ENCODE measurements at places on chromosomes 7 and 10. TPM values are rescaled to one million over a fixed set of nuclear protein-coding genes. Genes with fewer than 3 reads are reported as not detected.

- DNase-seq: peak; percentile 96
Measured at GRCh38 chr7:38169847-38170246, 8.2 kb upstream of the STARD3NL start.

GRCh38 chr10:95353123-95353522 is 62.3 kb upstream of the PDLIM1 start:
- DNase-seq: no peak

The GDF10 gene
- total RNA-seq: not detected

GRCh38 chr7:49911909-49912308 is 138.5 kb downstream of the VWC2 start:
- no peak for DNase-seq

DNA sequence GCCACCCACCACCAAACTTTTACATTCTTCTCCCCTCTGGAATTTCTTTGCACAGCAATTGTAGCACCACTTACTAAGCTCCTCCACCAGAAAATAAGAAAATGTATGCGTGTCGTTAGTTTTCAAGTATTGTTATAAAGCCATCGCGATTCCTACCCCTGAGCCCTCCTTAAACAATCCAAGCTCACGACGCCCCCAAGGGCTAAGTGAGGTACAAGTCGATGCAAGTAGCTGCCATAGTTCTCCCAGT is 1.3 kb downstream of the FRAT2 start:
- peak; percentile 58 for DNase-seq

The LRIT1 gene
- total RNA-seq: 0.11 TPM

The OR9A2 gene
- total RNA-seq: not detected

The CTAGE6 gene
- 0.08 TPM for total RNA-seq

DNA sequence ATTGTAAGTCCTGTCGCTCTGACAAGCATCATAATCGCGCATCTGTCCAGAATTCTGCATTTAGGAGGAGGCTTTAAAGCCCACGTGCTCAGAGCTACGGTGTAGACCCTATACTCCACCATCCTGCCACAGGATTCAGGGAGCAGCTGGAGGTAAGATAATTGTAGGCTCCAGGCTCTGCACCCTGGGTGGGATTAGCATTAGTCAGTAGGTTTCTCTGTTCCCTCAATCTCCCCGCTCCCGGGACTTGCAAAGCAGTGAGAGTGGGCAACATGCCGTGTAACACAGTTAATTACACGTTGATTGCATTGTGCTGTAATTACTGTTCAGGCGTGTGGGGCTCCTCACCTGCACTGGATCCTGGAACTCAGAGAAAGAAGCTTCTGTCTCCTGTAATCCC is 89.3 kb upstream of the CUX1 start:
- no peak for DNase-seq

GRCh38 chr10:23073527-23073926 is 21.9 kb upstream of the MSRB2 start:
- DNase-seq: peak; percentile 74

- DNase-seq: no peak
Measured at GRCh38 chr7:155210356-155210755, 87.3 kb upstream of the INSIG1 start.

DNA sequence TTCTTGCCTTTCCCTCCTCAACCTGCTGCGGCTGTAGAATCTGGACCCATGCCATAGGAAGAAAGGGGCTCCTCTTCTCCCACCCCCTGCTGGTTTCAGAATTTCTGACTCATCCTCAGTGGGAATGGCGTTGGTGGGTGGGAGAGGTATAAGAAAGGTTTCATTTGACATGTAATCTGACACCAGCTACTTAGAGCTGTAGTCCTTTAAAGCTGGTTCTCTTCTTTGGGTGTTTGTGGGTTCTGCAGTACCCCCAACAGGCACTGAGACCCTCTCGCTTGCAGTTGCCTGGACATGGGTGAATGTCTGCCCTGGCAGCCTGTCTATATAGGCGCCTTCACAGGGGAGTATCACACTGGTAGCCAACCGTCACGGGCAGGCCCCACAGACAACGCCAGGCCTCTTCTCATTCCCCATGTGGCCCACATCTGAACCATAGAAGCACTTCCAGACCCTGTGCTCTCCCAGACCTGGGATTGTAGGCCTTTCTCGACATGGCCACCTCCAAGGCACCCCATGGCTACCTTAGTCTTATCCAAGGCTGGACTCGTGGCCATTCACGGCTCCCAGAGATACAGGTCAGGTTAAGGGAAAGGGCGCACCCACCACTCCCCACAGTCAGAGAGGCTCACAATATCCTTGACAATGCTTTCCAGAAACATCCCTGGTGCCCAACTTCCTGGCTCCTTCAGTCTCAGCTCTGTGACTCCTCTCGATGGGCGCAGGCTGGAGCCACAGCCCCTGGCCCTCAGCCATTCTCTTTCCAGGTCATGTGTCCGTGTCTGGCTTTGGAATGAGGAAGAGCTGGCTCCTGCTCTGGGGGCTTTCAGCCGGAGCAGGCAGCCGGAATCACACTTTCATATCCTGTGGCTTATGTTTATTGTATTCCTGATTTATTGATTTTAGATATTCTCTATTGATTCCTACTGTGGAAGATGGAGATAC is 17.5 kb downstream of the ZNF862 start:
- peak; percentile 77 for DNase-seq

The LIPM gene
- not detected for total RNA-seq

The GBF1 gene
- total RNA-seq: 62.8 TPM

DNA sequence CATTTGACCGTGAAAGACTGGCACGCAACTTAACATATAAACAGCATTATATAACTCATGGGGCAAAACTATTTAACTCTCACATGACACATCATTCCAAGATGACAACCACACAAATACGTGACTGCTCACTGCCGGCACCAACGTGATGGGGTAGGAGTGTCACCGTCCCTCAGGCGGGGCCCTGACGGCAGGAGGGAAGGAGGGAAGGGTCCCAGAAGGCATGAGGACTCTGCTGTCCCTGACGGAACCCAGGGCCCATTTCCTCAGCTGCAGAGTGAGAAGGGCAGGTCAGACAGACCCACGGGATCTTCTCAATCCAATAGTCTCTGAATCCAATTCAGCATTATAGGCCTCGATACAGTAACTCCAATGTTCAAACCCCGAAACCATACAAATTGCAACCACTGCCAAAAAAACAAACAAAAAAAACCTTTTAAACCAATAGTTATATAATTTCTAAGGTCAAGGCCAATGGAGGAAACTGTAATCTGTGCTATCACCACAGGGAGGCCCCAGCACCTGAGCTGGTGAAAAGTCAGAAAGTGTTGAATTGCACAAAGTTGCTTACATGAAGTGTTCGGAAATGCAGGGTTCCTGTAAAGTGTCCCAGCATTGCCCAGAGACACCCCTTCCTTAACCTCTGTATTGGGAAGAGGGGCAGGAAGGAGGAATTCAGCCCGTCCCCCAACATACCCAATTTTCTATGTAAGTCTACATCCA is 137.4 kb downstream of the TNS3 start:
- DNase-seq: peak; percentile 50

DNA sequence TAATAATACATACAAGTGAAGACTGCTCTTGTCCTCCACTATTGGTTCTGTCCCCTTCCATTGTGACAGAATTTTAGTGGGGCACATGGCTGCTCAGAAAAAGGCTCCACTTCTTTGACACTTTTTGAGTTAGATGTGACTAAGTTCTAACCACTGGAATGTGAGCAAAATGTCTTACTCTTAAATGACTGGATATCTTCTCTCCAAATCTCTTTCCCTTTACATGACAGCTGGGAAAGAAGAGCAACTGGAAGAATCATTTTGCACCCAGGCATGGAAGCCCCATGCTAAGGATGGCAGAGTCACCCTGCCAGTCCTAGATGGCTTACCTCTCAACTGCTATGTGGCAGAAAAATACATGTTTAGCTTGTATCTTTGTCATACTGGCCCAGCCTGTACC is 97.7 kb downstream of the CACNA2D1 start:
- peak; percentile 69 for DNase-seq

The GPR15LG gene
- total RNA-seq: not detected

- DNase-seq: peak; percentile 9
Measured at GRCh38 chr10:106242301-106242700, 922.2 kb downstream of the SORCS1 start.

- no peak for DNase-seq
Measured at GRCh38 chr10:22545643-22546042, 168.7 kb downstream of the PIP4K2A start.

- DNase-seq: no peak
Measured at GRCh38 chr10:132096863-132097478, 31.2 kb downstream of the JAKMIP3 start.

The PLAU gene
- 154 TPM for total RNA-seq

DNA sequence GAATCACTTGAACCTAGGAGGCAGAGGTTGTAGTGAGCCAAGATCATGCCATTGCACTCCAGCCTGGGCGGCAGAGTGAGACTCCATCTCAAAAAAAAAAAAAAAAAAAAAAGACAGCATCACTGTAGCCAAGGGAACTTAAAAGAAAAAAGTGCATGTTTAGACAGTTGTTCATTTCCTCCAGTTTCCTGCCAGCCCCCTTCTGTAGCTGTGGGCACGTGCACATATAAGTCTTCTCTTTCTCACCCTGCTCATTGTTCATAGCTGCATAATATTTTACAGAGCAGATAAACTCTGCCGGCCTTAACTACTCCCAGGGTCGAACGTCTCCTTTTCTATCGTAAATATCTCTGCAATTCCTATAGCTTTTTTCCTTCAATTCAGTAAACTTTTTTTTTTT is 132.6 kb downstream of the LHPP start:
- DNase-seq: no peak

The PRXL2A gene
- total RNA-seq: 0.31 TPM

The TBATA gene
- not detected for total RNA-seq

GRCh38 chr7:113892818-113893217 is 26.0 kb downstream of the PPP1R3A start:
- no peak for DNase-seq

DNA sequence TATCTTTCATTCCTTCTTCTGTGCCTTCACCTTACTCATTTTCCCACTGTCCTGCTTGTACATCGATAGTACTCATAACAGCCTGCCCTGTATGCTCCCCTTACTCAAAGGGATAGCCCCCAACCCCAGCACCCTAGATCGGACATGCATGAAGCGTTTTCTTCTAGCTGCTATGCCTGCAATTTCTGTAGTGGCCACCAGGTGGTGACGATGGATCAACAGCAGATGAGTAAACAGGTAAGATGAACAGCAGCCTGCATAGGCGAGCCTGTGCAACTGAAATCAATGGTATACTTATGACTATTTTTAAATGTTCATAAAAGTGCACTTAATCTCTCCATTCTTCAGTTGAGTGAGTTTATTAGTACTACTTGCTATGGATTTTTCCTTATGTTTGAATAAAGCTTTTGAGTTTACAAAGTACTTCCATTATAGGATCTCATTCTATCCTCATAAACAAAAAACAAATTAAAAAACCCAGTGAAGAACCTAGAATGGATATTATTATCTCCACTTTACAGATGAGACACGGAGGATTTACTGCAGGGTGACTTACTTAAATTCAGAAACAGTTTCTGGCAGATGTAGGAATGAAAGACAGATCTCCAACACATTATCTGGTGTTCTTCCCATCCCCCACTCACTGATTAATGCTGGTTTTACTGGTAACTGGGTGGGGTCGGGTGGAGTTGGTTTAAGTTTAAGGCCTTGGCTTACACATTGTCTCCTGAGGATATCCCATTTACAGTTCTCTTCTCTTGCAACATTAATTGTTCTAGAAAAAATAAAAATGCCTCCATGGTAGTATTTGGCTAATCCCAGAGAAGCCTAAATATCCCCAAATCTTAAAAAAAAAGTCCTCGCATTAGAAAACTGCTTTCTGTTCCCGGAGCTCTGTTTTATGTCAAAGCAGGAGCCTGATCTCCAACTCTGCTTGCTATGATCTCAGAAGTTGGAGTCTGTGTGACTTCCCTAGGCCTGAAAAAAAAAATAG is 222.1 kb downstream of the GLI3 start:
- DNase-seq: peak; percentile 40

GRCh38 chr7:143487566-143487965 is 9.9 kb downstream of the TAS2R41 start:
- peak; percentile 88 for DNase-seq

DNA sequence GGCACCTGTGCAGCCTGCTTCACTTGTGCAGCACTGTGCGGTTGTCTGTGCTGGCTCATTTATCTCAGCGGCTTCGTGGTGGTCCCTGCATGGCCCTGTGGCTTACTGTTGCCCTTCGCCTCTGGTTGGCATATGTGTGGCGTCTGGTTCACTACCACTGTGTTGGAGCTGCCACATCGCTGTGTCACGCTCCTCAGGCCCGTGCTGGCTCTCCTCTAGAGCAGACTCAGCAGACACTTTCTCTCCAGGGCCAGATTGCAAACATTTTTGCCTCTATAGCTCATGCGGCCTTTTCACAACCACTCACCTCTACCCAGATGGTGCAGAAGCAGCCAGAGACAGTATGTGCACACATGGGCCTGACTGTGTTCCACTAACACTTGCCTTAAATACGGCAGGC is 37.9 kb downstream of the PPP2R2D start:
- DNase-seq: no peak

The UTF1 gene
- not detected for total RNA-seq

- DNase-seq: no peak
Measured at GRCh38 chr10:31291123-31291522, 27.9 kb upstream of the ZEB1 start.

The PLPP4 gene
- total RNA-seq: 0.19 TPM
